GM23338 (cell line): ENCODE measurements at places on chromosomes 5 and 9. TPM values are rescaled to one million over a fixed set of nuclear protein-coding genes. Genes with fewer than 3 reads are reported as not detected.

GRCh38 chr9:38443181-38443580, 18.9 kb upstream of the IGFBPL1 start:
- no peaks in the 10 kb centered on the region for H3K27me3 ChIP-seq
- no peaks in the 10 kb centered on the region; the same call in none of the 2 replicates for H3K4me1 ChIP-seq
- H3K27ac ChIP-seq = no peak overlapping the region
- no peaks in the 10 kb centered on the region for H3K36me3 ChIP-seq

DNA sequence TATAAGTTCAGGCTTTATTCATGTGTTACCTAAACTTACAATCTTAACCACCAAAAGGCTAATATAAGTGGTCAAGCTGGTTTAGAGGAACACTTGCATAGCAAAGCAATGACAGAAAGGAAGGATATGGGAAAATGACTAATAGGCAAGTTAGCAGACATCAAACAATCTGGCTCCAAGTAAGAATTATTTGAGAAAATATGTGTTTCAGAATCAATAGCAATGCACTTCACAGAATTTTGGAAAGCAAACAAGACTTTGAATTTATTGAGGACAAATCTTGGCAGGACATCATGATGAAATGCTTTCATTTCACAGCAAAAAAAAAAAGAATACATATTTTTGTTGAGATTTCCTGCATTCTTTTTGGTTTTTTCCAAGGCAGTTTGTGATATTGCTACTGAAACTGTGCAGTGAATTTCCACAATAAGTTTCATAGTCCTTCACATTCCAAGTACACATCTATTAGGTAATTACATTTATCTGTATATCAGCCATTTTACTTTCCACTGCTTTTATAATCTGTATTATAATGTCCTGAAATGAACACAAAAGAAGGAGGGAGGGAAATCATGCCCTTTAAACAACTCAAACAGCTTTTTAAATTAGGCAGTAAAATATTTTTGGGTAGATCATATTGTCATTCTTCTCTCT, 417.9 kb downstream of the NR2F1-AS1 start:
- no peaks in the 10 kb centered on the region for H3K36me3 ChIP-seq
- DNase-seq = no peak
- no peaks in the 10 kb centered on the region for H3K27me3 ChIP-seq
- H3K4me3 ChIP-seq = no peak overlapping the region

DNA sequence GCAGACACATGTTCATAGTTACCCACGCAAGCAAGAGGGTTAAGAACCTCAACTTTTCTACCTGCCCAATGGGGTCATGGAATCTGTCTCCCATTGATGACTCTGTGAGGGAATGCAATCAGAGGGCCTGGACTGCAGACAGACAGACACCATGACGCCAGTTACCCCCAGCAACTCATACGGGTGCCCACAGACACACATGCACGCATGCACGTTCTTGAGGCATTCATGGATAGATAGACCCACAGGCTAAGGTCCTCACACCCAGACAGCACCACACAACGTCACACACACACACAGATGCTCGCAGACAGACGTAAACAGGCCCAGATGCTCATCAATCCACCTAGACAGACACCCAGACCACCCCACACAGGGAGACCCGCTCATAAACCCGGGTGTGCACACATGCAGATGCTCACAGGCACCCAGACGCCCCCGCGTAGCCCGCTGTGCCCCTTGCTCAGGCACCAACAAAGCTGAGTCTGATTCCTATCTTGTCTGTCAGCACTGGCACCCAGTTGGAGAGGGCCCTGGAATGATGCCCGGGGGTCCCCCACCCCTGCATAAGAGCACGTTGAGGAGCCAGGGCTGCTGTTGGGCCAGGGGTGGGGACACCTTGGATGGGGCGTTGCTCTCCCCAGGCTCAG, 23.6 kb downstream of the LHX2 start:
- no peaks in the 10 kb centered on the region for H3K36me3 ChIP-seq
- no peak overlapping the region for H3K27ac ChIP-seq
- DNase-seq = no peak

DNA sequence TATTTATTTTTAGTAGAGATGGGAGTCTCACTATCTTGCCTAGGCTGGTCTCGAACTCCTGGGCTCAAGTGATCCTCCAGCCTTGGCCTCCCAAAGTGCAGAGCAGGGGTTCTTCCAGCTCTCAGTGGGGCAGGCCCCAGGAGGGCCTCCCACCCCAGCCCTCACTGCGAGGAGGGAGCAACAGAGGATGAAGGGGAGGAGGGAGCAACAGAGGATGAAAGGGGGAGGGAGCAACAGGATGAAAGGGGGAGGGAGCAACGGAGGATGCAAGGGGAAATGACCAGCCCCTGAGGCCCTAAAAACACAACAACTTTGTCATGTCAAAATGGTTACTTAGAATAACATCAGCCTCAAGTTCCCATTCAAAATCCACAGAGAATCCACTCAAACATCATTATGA, 10.0 kb downstream of the TRIM14 start:
- no peak overlapping the region for H3K4me3 ChIP-seq
- peak overlapping the region; percentile 76; the same call in 1 of the 2 replicates for H3K27ac ChIP-seq
- no peaks in the 10 kb centered on the region for H3K27me3 ChIP-seq

GRCh38 chr9:90915693-90916092, 114.1 kb downstream of the SYK start:
- DNase-seq = peak; percentile 84
- no peaks in the 10 kb centered on the region for H3K36me3 ChIP-seq
- no peaks in the 10 kb centered on the region for H3K27me3 ChIP-seq
- H3K27ac ChIP-seq = no peak overlapping the region
- no peak overlapping the region for H3K4me3 ChIP-seq
- H3K4me1 ChIP-seq = no peaks in the 10 kb centered on the region

GRCh38 chr5:22560147-22560546, 293.0 kb downstream of the CDH12 start:
- no peak overlapping the region for H3K4me3 ChIP-seq
- no peak for DNase-seq
- H3K27ac ChIP-seq = no peak overlapping the region
- H3K27me3 ChIP-seq = no peaks in the 10 kb centered on the region
- no peaks in the 10 kb centered on the region for H3K36me3 ChIP-seq

DNA sequence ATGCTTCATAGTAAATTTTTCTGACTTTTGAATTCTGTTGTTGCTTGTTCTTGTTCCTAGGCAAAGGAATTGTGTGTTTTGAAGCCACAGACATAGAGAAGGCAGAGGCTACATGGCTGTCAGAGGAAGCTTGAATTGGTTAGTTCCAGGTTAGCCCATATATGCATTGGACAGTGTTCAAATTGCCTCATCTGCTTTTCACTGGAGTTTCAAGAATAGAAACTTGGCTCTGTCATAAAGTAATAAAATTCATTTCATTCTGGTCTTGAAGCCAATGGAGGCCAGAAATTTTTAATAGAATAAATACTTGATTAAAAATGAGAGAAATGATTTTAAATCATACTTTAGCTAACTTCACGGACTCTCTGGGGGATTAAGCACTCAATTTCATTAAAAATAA, 178.0 kb downstream of the YIPF5 start:
- no peak overlapping the region for H3K27ac ChIP-seq
- no peak overlapping the region for H3K4me3 ChIP-seq
- no peaks in the 10 kb centered on the region for H3K4me1 ChIP-seq

- DNase-seq = no peak
- H3K27ac ChIP-seq = no peak overlapping the region
- H3K36me3 ChIP-seq = no peaks in the 10 kb centered on the region
Measured at GRCh38 chr5:89081360-89081759, 198.4 kb upstream of the MEF2C start.

DNA sequence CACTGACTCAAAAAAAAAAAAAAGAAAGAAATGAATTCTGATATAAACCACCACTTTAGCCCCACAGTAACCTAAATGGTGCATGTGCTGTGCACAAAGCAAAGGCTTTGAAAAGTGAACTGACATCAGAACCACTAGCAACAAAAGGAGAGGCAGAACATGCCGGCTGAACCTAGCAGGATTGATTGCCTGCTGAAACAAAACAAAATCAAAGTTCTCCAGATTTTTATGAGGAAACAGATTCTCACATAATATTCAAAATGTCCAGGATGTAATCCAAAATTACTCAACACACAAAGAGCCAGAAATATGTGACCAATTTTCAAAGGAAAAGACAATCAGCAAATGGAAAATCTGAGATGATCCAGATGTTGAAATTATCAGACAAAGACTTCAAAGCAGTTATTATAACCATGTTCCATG, 37.9 kb downstream of the UBTD2 start:
- no peak for DNase-seq
- no peaks in the 10 kb centered on the region for H3K27me3 ChIP-seq
- H3K36me3 ChIP-seq = no peaks in the 10 kb centered on the region
- H3K4me3 ChIP-seq = no peak overlapping the region

- no peaks in the 10 kb centered on the region for H3K27me3 ChIP-seq
- no peak for DNase-seq
- H3K4me1 ChIP-seq = no peaks in the 10 kb centered on the region
Measured at GRCh38 chr9:111728617-111729366, 65.9 kb downstream of the SHOC1 start.

GRCh38 chr9:37801959-37802711, 1.5 kb downstream of the DCAF10 start:
- no peaks in the 10 kb centered on the region for H3K36me3 ChIP-seq
- H3K4me1 ChIP-seq = peaks cover 25% of the 10 kb centered on the region
- H3K27ac ChIP-seq = no peak overlapping the region
- no peak for DNase-seq
- no peaks in the 10 kb centered on the region for H3K27me3 ChIP-seq
- peak overlapping the region; percentile 93 for H3K4me3 ChIP-seq

GRCh38 chr5:53817183-53817582, 256.7 kb downstream of the NDUFS4 start:
- 0 out of 2 replicates have a peak, but pooled peaks cover 5% of the 10 kb centered on the region for H3K4me1 ChIP-seq
- no peak overlapping the region for H3K4me3 ChIP-seq
- no peak for DNase-seq
- H3K27me3 ChIP-seq = no peaks in the 10 kb centered on the region
- H3K27ac ChIP-seq = no peak overlapping the region

DNA sequence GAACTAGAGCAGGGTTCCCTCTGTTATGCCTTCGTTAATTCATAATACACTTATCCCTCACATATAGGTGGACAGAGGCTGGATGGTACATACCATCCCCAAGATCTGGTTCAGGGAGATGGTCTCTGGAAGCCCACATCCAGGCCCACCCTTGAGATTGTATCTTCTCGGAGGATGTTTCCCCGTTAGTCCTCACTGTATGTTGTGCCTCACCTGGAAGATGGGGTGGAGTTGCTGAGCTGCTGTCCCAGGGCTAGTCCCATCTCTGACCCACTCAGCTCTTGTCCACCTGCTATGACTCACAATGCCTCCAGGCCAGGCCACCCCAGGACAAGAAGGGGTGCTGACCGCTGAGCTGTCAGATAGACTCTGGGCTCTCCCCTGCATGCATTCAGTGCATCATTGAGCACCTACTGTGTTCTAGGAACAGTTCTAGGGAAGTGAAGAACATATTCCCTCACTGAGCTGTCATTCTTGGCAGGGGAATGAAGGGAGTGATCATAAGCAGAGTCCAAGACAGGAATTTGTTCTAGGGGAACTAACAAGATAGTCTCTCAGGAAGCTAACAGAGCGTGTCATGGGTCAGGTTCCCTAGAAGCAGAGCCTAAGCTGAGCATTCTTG, at the start of gene CBY3:
Gene CBY3, minus strand, starts transcription at position 255 of the 622 bp plus-strand sequence. Its CDS starts 116 bp downstream, at position 139.
- no peaks in the 10 kb centered on the region; the same call in 1 of the 2 replicates for H3K36me3 ChIP-seq
- DNase-seq = no peak
- H3K4me1 ChIP-seq = no peaks in the 10 kb centered on the region
- no peaks in the 10 kb centered on the region; the same call in 1 of the 2 replicates for H3K27me3 ChIP-seq
- H3K27ac ChIP-seq = no peak within 1 kb of the TSS
- H3K4me3 ChIP-seq = no peak within 1 kb of the TSS

DNA sequence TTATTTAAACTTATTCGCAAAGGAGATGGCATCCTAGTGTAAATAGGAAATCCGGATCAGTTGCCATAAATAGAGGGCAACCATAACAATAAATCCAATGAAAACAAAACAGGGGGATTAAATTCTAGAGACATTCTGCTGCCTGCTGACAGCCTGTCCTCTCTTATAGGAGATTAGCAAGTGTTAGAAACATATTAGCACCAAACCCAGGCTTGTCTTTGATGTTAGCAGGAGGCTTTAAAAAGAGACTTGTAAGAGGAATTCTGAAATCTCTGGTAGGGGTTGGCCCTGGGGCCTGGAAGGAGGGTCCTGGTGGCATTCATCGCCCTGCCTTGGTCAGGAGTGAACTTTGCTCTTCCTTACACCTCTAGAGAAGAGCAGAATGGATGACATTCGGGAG, 21.6 kb downstream of the NDST1 start:
- H3K27ac ChIP-seq = no peak overlapping the region
- DNase-seq = no peak
- H3K36me3 ChIP-seq = peaks cover 4% of the 10 kb centered on the region; the same call in 1 of the 2 replicates
- H3K4me3 ChIP-seq = no peak overlapping the region

- H3K4me3 ChIP-seq = no peak overlapping the region
- H3K27ac ChIP-seq = no peak overlapping the region
- no peaks in the 10 kb centered on the region for H3K36me3 ChIP-seq
- no peaks in the 10 kb centered on the region for H3K27me3 ChIP-seq
Measured at GRCh38 chr9:108759835-108760234, 96.0 kb downstream of the ACTL7B start.

- no peak overlapping the region for H3K27ac ChIP-seq
- no peak for DNase-seq
Measured at GRCh38 chr5:93452255-93452654, 128.8 kb downstream of the NR2F1-AS1 start.

DNA sequence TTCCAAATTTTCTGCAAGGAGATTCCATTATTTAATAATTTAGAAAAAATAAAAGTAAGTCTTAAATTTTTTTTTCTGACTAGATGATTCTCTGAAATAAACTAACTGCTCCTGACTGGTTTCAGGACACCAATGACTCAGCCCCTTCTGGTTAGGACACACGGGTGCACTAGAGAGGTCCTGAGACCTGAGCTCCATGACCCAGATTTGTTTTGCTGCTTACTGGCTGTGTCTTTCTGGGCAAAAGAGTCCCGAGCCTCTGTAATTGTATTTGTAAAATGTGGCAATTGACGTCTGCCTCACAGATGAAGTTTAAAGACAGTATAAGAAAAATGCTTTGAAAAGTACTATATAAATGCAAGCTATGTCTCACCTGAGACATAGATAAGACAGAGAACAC, 89.1 kb downstream of the SLC24A2 start:
- H3K27ac ChIP-seq = peak overlapping the region; percentile 10
- peak; percentile 34 for DNase-seq
- H3K27me3 ChIP-seq = no peaks in the 10 kb centered on the region
- peaks cover 56% of the 10 kb centered on the region for H3K4me1 ChIP-seq

DNA sequence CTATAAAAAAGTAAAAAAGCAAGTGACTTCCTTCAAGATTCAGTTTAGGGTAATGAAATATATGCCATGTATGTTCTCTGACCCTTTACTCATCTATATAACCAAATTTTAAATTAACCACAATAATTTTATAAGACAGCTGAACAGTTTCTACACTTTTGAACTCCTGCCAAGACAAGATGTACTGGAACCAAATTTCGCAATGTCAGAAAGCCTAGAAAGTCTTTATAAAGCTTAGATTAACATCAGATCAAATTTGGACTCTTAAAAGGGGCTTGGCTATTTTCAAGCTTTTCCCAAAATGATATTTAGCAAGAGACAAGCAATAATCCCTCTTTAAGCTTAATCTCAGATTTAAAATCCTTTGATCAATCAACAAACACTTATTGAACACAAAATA, 362.6 kb downstream of the PTPRD start:
- H3K4me1 ChIP-seq = no peaks in the 10 kb centered on the region
- no peaks in the 10 kb centered on the region for H3K27me3 ChIP-seq
- H3K36me3 ChIP-seq = no peaks in the 10 kb centered on the region
- no peak overlapping the region for H3K4me3 ChIP-seq

C9 gene
- 2.8 TPM in 1 of 2 replicates, not detected in the other for total RNA-seq

FOXD4L6 gene
- 0.21 TPM in 1 of 2 replicates, not detected in the other for total RNA-seq

RASGEF1C gene
- total RNA-seq = 0.42 and 2.6 TPM in 2 replicates

IL13 gene
- not detected in 2 replicates for total RNA-seq

GAS1 gene
- total RNA-seq = 6.1 and 7.7 TPM in 2 replicates

EQTN gene
- 0.24 TPM in 1 of 2 replicates, not detected in the other for total RNA-seq

SLC1A1 gene
- 8.2 and 8.8 TPM in 2 replicates for total RNA-seq
